Fibroblast of skin of back (primary cell): ENCODE measurements at places on chromosomes 1 and 21.
A peak's percentile ranks its signal among the peaks of the same experiment; 100 is the strongest.

GRCh38 chr1:154607106-154607608 is 829 bp downstream of the ADAR start:
- DNase-seq: peak; percentile 69

GRCh38 chr1:199310708-199311107 is 671.9 kb downstream of the PTPRC start:
- DNase-seq: no peak

GRCh38 chr1:79193211-79194079 is 186.9 kb upstream of the ADGRL4 start:
- peak; percentile 60 for DNase-seq

- no peak for DNase-seq
Measured at GRCh38 chr1:50416150-50416527, 7.1 kb downstream of the DMRTA2 start.

DNA sequence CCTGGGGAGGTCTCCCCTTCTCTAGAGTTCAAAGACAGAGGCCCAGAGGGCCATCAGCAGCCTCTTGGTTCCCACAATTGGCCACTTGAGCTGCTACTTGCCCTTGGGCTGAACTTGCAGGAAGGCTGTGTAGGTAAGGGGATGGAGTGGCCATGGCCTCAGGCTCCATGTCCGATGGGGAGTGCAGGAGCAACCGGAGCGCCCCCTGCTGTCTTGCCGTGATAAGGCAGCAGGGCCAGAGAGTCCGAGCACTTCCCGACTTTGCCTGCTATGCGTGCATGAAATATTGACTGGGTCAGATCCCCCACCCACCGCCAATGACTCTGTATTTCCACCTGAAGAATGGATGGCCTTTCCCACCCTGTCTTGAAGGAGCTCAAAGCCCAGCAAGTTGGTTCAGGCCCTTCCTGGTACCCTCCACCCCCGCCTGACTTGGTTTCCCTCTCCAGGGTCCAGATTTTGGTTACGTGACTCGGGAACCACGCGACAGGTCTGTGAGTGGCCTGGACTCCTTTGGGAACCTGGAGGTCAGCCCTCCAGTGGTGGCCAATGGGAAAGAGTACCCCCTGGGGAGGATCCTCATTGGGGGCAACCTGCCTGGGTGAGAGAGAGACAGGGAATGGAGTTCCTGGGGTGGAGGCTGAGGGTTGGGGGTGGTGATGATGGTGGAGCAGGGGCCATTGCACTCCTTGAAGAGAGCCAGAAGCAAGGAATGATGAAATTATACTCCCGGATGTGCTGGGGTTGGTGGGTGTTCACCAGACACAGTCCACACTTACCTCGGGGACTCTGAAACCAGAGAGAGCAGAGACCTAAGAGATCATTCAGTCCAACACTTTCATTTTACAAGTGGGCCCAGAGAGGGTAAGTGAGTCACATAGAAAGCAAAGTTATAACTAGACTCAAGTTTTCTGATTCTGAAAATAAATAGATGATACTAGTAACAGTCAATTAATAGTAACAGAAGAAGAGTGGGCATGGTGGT is 25.6 kb downstream of the PADI3 start:
- peak; percentile 51 for DNase-seq
